Activated CD4-positive, alpha-beta T cell treated with anti-CD3 and anti-CD28 coated beads for 24 hours (primary cell): ENCODE measurements at places on chromosomes 12 and 14.

GRCh38 chr12:93174048-93174447 lies 203.7 kb upstream of the NUDT4 start:
- no peak for DNase-seq

GRCh38 chr12:123134271-123134671 lies 16.6 kb downstream of the PITPNM2 start:
- DNase-seq = no peak

DNA sequence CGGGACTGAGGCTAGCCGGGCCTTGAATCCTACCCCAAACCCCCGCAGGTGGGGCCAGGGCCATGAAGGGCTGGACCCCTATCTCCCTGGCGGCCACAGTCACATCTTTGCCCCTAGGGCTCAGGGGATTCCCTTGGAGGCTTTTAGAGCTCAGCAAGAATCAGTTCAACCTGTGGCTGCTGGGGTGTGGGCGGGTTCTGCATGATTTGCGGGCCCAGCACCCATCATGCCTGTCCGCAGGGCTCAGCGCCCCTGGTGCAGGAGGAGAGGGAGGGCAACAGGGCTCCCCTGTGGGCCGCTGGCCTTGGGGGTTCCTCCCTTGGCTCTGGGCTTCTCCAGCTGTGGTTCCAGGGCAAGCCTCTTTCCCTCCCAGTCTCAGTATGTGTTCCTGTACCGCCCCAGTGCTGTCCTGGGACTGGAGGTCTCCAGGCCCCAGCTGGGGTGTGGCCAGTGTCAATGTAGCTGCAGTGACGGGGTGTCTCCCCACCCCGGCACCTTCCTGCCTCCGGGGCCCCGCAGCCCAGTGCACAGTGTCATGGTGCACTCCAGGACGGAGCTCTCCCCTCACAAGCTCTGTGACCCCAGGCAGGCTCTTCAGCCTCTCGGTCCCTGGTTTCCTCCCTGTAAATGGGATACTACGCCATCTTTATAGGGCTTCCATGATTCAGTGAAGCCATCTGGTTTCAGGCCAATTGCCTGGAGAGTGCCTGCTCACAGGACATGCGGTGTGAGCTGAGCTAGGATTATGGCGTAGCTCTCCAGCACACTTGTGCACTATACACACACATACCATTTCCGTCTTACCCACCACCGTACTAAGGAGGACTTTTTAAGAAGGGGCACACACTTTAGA lies 9.9 kb upstream of the LBHD2 start:
- DNase-seq = no peak

GRCh38 chr12:3336606-3337311 lies 154.2 kb upstream of the PRMT8 start:
- no peak for DNase-seq

- no peak for DNase-seq
These were observed 461.6 kb downstream of the MED13L start for GRCh38 chr12:115815924-115816323.

DNA sequence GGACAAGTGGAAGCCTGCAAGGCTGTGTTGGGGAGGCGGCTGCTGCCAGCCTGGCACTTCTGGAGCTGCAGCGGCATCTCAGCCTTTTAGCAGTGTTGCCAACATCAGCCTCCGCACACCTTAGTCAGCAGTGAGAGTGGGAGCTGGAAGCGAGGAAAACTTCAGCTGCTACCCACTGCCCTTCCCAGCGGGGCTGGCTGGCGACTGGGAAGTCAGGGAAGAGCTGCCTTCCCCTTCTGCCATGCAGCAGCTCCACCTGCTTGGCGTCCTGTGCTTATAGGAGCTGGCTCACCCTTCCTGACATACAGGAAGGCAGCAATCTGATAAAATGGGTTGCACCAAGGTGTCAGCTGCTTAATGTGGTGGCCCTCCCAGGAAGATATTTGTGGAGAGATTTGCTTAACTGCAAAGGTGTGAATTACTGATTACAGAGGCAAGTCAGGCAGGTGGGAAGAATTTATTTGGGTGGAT lies 15.4 kb upstream of the PLEKHG3 start:
- DNase-seq = no peak

DNA sequence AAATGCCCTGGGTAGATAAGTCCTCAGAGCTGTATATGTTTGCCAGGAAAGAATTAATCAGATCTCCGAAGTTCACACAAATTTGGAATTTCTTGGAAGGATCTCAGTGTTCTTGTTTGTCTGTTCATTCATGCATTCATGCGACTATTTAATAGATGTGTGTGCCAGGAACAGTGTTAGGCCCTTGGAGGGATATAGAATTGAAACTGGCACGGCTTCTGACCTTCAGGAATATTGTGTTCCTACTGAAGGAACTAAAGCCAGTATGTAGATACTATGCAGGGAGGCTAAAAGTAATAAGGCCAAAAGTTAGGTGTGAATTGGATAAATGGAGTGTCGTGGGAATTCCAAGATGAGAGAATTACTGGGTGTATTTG lies 166.0 kb upstream of the NOS1 start:
- no peak for DNase-seq
